Epithelial cell of proximal tubule (primary cell): ENCODE measurements at places on chromosomes 5 and 9.

GRCh38 chr9:107667231-107668070, 177.9 kb upstream of the KLF4 start:
- no peak for DNase-seq

- no peak for DNase-seq
These were observed 60.2 kb upstream of the PIP5K1B start for GRCh38 chr9:68644831-68645230.

DNA sequence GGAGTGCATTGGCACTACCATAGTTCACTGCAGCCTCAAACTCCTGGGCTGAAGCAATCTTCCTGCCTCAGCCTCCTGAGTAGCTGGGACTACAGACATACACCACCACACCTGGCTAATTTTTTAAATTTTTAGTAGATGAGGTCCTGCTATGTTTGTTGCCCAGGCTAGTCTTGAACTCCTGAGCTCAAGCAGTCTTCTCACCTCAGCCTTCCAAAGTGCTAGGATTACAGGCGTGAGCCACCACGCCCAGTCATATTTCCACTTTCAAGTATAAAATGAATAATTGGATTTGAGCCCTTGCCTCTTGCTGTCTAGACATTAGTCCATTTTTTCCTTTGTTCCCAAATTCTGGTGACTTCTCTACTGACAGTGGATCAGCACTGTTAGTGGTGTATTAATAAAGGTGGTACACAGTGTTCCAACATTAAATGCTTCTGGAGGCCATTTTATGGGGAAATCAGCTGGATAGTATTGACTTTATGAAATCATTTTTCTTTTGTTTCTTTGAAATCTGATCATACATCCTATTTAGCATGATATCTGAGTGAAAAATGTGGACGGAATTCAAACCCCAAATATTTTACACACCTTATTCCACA, 15.9 kb downstream of the ATP6V0E1 start:
- DNase-seq = no peak

DNA sequence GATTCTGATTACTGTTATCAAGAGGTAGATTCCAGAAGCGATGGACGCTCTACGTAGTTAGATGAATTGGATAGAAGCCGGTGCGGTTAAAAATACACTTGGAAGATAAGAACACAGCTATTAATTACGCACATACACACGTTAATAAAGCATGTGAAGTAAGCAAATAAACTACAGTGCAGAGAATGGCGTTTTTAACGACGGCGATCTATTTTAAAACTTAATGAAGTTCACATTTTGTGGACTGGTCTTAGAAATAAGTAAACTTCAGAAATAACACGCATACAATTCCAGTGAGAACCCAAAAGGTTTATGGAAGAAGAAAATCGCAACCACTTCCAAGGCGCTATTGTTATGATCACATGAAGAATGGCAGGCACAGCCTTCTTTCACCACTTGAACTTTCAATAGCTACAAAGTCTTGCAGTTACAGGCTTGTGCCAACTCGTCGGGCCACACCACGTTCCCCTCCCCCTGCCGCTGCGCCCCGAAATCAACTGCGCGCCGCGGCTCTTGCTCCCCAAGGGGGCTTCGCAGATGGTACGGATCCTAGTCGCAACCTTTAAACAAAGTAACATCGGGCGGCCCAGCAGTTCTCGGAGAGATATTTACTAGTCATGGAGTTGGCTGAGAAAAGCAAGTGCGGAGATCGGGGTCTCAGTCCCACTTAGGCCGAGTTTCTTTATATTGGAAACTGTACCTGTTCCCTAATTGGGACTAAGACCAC, 866 bp upstream of the SEMA6A start:
- DNase-seq = no peak

GRCh38 chr9:93569621-93570174, 6.7 kb upstream of the PHF2 start:
- no peak for DNase-seq

DNA sequence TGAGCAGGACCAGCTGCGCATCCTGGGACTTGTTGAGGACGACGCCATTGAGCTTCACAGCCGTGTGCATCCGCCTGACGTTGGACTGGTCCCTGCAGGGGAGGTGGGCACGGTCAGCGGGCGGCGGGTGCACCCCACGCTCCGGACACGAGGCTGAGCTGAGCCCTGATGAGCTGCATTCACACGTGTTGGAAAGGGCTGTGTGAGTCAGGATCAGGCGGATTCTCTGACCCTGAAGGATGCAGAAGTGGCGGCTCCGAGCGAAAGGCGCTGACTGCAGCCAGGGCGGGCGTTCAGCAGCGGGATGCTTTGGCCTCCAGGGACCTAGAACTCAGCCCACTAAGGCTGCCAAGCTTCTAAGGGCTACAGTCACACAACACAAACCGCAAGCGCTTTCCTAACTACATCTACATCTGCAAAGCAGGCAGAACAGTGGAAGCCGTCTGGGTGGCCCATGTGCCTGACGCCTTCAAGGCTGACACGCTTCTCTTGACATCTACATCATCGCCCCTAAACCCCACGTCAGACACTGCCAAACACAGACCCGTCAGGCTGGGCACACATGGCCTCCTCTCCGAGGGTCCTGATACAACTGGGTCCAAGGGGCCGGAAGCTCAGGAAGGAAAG, 44.9 kb downstream of the NKD2 start:
- DNase-seq = no peak

DNA sequence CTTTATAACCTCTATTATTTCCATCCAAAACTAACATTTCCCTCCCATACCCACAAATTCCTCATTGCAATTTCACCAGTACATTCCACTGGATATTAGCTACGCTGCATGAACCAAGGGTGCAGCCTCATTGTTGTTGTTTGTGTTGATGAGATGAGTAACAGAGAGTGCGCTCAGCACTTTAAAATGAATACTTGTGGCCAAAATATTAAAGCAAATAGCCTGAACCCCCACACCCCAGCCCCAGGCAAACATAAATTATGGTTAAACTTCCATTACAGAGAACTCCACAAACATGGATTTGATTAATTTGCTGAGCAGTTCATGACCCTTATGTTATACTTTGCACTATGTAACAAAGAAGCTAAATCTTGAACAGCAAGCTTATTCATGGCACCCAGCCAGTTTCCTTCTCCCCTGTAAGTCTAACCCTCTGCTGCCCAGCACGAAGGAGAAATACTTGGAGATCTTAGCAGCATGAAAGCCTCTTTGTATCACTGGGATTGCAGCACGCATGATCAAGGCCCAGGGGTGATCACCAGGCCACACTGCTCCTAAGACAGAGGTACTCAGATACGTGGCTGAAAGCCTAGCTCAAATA, 205.0 kb downstream of the DOCK8 start:
- no peak for DNase-seq

DNA sequence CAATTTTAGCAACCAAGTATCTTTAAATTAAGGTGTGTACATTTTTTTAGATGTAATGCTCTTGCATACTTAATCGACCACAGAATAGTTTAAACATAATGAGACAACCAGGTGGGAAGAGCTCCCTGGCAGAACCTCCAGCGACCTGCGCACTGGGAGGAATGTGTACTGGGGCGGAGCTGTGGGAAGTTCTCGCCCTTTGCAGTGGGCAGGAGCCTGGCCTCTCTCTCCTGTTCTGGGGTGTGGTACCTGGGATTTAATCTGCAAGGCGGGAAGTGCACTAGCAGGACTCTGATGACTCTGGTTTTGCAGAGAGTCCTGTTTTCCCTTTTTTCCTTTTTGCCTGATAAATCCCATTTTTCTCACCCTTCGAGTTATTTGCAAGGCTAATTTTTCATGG, 150.7 kb downstream of the SLC28A3 start:
- DNase-seq = no peak

DNA sequence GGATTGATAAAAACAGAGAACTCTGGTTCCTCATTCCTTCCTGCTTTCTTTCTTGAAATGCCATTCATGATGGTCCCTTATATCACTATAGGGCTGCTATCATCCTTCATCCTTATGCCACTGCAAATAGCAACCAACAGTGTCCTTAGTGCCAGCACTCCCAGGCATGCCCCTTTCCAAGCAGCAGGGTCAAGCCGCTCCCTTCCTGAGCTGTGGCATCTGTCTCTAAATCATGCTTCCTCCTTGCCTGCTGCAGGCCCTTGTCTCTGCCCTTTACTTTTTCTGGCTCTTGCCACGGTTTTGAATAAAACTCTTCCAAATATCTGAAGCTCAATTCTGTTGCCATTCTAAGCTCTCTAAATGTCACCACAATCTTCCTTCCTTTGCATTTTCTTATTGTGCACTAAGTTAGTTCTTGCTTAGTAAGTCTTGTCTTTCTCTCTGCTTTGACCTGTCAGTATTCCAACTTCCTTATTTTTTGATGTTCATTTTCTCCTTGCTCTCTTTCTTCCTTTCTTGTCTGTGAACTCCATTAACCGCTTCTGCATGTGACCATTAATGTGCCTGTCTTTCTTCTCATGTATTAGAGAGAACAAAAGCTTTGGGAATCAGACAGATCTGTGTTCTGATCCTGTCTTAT, 19.9 kb downstream of the TLR4 start:
- no peak for DNase-seq

- DNase-seq = no peak
These were observed 74.1 kb upstream of the BASP1 start for GRCh38 chr5:17143335-17143734.

DNA sequence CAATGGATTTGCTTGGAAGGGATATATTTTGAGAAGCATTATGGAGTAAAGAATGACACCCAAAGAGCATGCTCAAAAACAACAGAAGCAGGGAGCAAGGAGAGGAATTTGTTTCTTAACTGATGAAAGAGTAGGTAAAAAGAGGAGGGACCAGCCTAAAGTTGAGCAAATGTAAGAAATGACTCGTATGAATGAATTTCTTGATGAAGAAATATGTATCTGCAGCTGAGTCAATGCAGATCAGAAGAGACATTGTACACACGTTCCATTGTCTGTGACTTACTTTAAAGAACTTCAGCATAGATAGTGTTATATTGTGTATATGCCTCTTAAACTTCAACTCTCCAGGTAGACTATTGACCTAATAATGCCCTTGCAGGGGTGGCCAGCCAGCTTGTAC, 112.7 kb upstream of the NREP start:
- DNase-seq = no peak

- no peak for DNase-seq
These were observed 171.8 kb downstream of the FSTL4 start for GRCh38 chr5:133440467-133441115.

GRCh38 chr9:77010527-77010926, 8.9 kb upstream of the FOXB2 start:
- no peak for DNase-seq

GRCh38 chr5:173320259-173320658, 8.0 kb downstream of the STC2 start:
- DNase-seq = no peak

DNA sequence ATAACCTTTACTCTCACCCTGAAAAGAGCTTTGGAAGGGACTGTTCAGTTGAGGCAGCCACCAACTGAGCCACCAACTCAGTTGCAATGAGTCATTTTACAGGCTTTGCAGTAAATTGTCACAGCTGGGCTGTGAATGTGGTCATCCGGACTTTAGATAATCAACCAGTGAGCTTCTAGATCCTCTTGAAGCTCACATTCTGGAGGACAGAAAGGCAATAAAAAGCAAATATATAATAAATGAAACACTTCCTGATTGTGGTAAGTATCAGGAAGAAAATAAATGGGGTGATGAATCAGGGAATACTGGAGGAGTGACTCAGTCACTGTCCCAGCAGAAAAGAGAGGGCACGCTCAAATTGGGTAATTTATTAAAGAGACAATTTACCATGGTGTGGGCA, 13.2 kb upstream of the C5orf58 start:
- DNase-seq = no peak

DNA sequence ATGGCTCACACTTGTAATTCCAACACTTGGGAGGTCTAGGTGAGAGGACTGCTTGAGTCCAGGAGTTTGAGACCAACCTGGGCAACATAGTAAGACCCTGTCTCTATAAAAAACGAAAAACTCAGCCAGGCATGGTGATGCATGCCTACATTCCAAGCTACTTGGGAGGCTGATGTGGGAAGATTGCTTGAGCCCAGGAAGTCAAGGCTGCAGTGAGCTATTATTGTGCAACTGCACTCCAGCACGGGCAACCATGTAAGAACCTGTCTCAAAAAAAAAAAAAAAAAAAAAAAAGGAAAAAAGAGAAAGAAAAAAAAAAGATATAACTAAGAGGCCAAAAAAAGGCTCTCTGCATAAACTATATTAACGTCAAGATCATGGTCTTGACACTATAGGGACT, 27.3 kb downstream of the GIN1 start:
- no peak for DNase-seq

GRCh38 chr5:122541388-122541787, 229.4 kb downstream of the SNCAIP start:
- DNase-seq = no peak

GRCh38 chr5:150022681-150023080, 22.1 kb downstream of the HMGXB3 start:
- peak; percentile 85 for DNase-seq

GRCh38 chr9:109253241-109253636, 67.6 kb downstream of the EPB41L4B start:
- DNase-seq = no peak

DNA sequence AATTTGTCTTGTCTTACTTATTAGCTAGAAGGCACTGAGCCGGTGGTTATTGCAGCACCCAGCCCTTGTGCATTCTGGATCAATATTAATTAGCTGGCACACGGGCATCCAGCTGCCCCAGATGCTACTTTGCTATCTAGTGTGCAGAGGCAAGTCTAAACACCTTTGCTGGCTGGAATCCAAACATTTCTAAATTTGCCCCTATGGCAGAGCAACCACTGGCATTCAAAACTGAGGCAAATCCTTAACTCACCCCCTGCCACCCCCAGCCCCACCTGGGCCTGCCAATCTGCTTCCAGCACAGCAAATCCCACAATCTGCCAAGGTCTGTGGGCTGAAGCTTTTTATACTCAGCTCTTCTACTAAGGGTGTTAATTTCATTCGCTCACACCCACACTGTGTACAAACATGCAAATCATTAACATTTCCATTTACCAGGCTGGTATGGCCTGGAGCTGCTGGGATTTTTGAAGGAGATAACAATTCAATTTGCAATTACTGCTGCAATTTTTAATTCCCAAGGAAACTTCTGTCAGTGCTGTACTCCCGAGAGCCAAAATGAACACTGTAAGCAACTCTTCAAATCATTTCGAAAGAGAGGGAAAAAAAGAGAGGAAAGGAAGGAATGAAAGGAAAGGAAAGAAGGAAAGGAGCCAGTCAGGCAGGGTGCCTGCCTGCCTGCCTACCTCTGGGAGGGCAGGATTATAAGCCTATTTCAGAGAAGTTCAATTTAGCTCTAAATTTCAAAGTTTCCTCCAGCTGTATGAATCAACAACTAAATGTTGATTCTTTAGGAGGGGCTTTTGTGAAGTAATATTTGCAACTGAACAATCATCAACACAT, 35.5 kb downstream of the RAPGEF1 start:
- DNase-seq = no peak

DNA sequence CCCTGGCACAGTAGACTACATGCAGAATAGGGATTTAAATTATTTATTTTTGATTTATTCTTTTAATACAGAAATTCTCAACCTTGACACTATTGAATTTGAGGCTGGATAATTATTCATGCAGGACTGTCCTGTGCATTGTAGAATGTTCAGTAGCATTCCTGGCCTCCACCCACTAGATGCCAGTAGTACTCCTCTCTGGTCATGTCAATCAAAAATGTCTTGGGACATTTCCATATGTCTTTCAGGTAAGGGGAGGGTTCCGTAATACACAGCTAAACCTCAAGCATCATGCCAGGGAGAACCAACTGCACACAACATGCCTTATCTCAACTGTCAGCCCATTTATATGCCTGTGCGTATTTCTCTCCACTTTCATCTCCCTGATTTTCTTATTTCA, 231.8 kb downstream of the BRINP1 start:
- no peak for DNase-seq

- DNase-seq = no peak
These were observed 139.1 kb upstream of the CLINT1 start for GRCh38 chr5:157997991-157998504.

- DNase-seq = no peak
These were observed 191.0 kb downstream of the RAB3C start for GRCh38 chr5:58773744-58774441.
